ENCODE measurements at places on chromosomes 7 and 10. TPM values are rescaled to one million over a fixed set of nuclear protein-coding genes. Genes with fewer than 3 reads are reported as not detected.

DNA sequence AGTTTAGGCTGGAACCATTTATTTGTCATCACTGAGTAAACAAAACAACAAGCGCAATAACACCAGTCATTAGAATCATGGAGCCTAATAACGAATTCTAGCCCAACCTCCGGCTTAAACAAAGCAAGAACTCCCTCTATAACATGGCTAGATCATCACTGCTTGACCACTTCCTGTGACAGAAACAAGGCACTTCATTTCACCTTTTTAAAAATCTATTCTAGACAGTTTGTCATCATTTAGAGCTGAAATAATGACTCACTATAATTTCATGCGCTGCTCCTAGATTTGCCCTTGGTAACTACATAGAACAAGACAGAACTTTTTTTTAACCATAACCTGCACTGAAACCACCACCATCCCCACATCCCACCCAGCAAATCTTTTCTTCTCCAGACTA is 81.3 kb downstream of the OSBPL3 start:
- peak; percentile 64 for DNase-seq

DNA sequence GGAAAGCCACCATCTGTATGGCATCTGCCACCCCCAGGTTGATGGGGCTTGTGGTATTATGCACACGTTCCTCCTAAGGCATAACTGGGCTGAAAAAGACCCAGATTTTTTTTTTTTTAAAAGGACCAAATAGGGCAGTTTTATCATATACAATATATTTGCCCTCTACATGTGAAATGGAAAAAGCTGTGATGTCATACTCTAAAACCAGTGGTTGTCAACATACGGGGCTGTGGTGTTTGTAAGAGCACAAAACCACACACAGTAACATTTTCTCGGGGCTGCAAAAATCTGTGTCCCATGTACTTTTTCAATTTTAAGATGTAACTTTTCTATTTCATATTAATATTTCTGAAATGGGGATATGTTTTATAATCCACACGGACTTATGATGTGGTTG is 34.9 kb downstream of the FAM171A1 start:
- DNase-seq, result no peak

- DNase-seq, result no peak
Measured at GRCh38 chr7:6505685-6506559, 45.3 kb downstream of the GRID2IP start.

- DNase-seq, result no peak
Measured at GRCh38 chr7:135258585-135258984, 24.9 kb downstream of the STRA8 start.

DNA sequence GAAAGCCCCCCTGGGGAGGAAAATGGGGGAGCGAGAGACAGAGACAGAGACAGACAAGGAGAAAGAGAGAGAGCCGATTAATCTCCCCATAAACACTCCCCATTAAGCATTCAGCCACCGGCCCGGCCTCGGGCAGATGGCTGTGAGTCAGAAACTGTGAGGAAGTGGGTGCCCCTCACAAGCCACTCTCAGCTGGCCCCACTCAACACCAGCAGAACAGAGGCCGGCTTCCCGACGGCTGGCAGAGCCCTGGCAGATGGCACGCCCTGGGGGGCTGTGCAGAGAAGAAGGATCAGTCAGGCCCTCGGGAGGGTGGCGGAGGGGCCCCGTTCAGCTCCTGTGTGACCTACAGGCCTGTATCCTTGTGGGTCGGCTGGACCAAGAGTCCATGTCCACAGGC is 41.2 kb downstream of the CAMK2B start:
- DNase-seq, result peak; percentile 72

DNA sequence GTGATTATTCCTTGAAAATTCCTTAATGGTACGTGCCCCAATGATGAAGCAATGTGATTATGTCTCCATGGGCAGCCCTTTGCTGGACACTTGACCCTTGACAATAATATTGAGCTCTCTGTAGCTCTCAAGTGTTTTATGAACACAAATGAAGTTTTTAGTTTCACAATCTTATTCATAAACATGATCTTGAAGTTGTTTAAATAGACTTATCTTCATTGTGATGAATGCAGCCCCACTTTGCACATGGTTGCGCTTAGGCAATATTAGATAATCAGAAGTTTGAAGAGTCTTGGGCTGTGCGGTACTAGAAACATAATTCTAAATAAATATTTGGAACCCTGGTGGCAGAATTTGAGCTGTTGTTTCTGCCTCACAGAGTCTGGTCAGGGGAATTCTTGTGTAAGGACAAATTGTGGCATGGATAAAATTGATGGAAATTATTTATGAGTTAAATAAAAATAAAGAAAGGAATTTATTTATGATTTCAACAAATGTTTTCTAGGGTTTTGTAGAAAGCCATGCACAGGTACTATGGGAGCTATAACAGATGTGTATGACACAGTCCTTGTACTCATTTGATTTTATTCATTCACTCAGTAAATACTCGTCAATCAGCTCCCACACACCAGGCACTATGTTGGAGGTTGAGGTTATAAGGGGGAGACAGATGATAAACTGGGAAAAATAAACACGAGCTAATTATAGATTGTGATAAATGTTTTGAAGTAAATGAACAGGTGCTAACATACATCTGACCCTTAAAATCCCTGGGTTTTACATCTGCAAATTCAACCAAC is 217.9 kb downstream of the GALNT17 start:
- DNase-seq, result no peak

DNA sequence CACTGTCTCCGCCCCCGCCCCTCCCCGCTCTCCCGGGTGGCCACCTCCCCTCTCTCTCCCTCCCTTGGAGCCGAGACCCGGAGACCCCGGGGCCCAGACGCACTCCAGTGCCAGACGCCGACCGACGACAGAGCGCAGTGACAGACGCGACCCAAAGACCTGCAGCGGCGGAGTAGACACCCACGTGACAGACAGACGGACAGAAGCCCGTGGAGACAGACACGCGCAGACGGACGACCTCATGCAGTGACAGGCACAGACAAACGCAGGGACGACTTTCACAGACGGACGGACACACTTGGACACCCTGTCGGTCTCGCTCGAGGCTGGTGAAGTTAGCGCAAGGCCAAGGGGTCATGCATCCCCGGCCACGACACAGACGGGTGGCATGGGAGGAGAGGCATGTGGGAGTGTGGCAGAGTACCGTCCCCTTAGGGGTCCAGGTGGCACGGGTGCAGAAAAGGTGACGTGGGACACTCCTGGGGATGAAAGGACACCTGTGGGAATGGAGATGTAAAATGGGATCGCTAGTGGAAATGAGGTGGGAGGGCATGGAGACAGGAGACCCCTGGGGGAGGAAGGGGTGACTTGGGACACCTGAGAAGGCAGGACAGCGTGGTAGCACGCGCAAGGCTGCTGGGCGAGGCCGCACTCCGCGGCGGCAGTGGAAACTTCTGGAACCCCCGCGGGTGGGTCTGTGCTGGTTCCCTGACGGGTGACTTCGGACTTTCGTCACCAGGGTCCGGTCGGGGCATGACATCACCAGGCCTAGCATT is 456 bp upstream of the ACHE start:
- DNase-seq, result peak; percentile 63

DNA sequence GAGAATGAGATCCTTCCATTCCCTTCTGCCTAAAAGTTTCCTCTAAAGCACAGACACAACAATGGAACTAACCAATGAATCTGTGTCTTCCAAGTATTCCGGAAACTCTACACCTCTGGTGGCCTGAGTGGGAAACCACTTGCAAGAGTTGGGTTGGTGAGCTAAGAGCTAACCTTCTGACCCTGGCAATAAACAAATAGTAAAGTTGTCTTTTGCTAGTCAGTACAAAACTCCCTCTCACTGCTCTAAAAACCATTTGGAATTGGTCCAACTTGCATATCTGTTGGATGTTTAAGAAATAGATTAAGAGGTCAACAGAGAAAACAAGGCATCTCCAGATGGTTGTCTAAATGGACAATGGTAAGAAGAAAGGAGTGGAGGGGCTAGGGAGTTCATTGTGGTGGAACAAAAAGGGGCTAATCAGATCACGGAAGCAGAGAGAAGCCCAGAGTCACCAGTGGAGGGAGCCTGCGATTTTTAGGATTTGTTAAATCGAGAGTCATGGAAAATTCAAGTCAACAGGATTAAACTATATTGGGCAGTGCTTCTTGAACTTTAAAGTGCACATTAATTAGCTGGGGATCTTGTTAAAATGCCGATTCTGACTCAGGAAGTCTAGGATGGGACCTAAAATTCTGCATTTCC is 192.3 kb downstream of the EVX1 start:
- no peak for DNase-seq

DNA sequence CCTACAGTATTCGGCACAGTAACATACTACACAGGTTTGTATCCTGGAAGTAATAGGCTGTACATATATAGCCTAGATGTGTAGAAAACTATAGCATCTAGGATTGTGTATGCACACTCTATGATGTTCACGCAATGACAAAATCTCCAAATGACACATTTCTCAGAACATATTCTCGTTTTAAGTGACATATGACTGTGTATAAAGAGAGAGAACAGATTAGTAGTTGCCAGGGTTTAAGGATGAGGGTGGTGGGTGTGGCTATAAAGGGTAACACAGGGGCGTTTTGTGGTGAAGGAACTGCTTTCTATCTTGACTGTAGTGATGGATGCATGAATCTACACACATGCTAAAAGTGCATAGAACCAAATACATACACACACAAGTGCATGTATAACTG is 101.2 kb downstream of the ARL4A start:
- no peak for DNase-seq

- DNase-seq, result peak; percentile 46
Measured at GRCh38 chr7:72785166-72785955, 42.6 kb downstream of the TYW1B start.

GRCh38 chr10:68879628-68880027 is 21.5 kb upstream of the DDX50 start:
- no peak for DNase-seq

GRCh38 chr7:139598642-139599041 is 75.2 kb downstream of the CLEC2L start:
- DNase-seq, result no peak

- DNase-seq, result peak; percentile 29
Measured at GRCh38 chr7:16078076-16078952, 343.0 kb downstream of the CRPPA start.

The CLEC2L gene
- total RNA-seq, result 0.51 TPM

The SLC29A3 gene
- 0.63 TPM for total RNA-seq

The SLC18A3 gene
- not detected for total RNA-seq

The CYP26C1 gene
- not detected for total RNA-seq

The OGDHL gene
- 1.5 TPM for total RNA-seq

The C10orf105 gene
- total RNA-seq, result not detected

The CCL24 gene
- not detected for total RNA-seq

The MSS51 gene
- total RNA-seq, result 0.57 TPM

The OR2A25 gene
- total RNA-seq, result not detected
